ENCODE measurements at places on chromosomes 7 and 10. TPM values are rescaled to one million over a fixed set of nuclear protein-coding genes. Genes with fewer than 3 reads are reported as not detected.

The SLC18A3 gene
- not detected for total RNA-seq

The NPFFR1 gene
- not detected for total RNA-seq

The DBNL gene
- 183 TPM for total RNA-seq

The SEMA3D gene
- total RNA-seq = 35.3 TPM

The GRID2IP gene
- total RNA-seq = not detected

DNA sequence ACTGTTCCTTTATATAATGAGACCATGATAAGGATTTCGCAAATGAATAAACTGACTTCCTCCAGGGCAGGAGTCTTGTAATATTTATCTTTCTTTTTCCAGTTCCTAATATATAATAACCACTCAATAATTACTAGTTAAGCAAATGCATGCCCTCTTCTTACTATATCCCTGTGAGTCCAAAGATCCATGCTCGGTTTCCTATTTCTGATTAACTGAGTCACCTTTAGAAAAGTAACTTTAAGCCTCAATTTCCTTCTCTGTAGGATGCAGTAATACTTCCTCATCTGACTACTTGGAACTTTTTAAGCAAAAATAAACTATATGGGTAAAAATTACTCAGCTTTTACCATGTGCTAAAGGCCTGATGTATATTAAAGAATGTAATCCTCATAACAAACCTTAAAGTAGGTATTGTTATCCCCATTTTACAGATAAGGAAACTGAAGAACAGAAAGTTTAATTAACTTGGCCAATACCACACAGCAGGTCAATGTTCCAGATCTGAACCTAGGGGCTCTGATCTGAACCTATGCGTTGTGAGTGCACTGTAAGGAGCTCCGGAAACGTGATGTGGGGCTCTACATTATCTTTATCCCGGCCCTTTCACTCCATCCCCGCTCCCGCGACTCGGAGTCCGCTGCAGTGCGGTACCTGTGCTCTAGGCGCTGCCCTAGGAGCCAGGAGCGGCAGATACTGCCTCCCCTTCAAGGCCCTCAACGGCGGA lies 458 bp downstream of the COX15 start:
- DNase-seq = no peak

GRCh38 chr7:66664590-66665293 lies 36.1 kb downstream of the KCTD7 start:
- DNase-seq = no peak

GRCh38 chr10:818526-819220 lies 112.8 kb downstream of the LARP4B start:
- DNase-seq = no peak

DNA sequence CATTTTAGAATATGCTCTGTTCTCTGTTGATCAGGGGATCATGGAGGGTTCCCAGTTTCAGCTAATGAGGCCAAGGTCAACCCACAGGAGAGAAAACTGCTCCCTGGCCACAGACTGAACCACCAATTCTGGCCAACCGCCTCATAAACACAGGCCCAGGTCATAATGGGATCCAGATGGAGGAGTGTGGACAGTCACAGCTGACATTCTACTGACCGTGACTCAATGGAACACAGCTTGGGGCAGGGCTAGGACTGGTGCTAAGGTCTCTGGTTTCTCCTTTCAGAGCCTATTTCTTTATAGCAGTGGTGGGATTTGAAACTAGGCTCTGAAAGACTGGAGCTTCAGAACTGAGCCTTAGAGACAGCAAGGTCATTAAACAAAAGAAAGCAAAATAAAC lies 68.3 kb downstream of the HIPK2 start:
- no peak for DNase-seq

DNA sequence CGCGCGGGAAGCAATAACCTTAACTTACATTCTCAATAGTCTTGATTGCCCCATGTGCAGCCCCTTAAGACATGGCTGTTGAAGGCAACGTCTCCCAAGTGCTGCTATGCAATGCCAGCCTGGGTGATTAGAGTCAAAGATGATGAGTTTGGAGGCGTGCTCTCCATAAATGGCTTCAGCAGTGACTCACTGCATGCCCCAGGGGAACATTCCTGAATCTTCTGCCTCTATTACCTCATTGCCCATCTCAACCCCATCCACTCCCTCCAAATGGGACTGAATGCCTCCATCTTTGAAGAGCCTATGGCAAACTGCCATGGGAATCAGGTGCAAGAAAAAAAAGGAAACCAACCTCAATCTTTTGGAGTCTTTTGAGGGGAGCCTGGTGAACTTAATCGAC lies 282.8 kb downstream of the SNX10 start:
- DNase-seq = peak; percentile 29

GRCh38 chr10:14173706-14174594 lies 156.8 kb downstream of the FRMD4A start:
- no peak for DNase-seq

- DNase-seq = no peak
These were observed 163.8 kb downstream of the INHBA start for GRCh38 chr7:41538810-41539724.

DNA sequence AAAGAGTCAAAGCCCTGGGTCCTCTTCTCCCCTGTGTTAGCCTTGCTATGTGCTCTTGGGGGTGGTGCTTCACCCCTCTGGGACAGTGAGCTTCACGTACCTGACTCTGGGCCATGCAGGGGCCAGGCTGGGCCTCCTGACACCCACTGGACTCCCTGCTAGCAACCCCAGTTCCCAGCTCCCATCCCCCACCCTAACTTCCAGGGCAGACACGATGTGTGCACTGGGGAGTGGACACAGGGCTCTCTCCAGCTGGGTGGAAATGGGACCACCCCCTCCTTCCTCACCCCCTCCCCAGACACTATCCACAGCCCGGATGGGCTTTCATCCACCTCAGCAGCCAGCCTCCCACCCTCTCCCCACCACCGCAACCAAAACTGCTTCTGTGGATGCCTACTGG lies 113.0 kb upstream of the ZNF479 start:
- DNase-seq = no peak

DNA sequence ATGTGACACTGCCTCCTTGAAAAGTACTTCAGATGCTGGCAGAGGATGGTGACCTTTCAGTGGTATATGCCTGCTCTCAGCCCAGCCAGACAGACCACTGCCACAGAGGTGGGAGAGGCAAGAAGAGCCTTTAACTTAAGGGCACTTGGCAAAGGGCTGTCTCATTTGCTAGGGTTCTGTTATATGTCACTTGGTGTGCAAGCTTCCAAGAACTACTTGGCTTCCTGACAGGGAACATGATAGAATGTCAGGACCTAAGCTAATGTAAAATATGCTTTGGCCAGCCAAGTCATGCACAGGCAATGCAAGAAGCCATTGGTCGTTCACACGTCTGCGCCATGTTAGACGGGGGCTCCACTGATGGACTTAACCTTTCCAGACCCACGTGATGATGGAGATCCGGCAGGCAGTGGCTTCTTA lies 54.7 kb downstream of the RBM20 start:
- DNase-seq = no peak

DNA sequence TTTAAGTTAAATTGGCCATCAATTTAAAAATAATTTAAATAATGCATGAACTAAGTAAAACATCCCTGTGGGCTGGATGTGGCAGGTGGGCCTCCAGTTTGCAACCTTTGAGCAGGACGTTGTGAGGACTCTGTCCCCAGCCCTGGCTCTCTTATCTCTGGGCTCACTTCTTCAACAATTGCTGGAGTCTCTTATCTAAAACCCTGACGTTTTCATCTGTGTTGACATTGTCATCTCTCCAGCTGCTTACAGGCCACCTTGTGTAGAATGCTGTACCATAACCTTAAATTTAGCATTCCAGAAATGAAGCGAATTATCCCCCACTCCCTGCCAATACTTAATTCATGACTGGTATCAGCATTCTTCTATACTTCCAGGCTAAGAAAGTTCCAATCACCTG lies 3.2 kb upstream of the KIF5B start:
- no peak for DNase-seq

Measured in H4 (cell line).